ENCODE measurements at places on chromosomes 16 and 17.

- no peak for DNase-seq
Measured at GRCh38 chr16:24906199-24906808, 60.5 kb downstream of the SLC5A11 start.

DNA sequence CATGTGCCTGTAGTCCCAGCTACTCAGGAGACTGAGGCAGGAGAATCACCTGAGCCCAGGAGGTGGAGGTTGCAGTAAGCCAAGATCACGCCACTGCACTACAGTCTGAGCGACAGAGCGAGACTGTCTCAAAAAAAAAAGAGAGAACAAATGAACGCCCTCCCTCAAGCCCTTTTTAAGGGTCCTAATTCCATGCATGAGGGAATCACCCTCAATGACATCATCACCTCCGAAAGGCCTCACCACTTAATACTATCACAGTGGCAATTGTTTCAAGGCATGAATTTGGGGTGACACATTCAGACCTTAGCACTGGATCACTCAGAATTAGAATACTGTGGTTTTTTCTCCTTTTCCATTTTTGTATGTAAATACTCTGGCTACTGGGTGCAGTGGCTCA lies 57.8 kb downstream of the CHD9NB start:
- DNase-seq, result no peak

DNA sequence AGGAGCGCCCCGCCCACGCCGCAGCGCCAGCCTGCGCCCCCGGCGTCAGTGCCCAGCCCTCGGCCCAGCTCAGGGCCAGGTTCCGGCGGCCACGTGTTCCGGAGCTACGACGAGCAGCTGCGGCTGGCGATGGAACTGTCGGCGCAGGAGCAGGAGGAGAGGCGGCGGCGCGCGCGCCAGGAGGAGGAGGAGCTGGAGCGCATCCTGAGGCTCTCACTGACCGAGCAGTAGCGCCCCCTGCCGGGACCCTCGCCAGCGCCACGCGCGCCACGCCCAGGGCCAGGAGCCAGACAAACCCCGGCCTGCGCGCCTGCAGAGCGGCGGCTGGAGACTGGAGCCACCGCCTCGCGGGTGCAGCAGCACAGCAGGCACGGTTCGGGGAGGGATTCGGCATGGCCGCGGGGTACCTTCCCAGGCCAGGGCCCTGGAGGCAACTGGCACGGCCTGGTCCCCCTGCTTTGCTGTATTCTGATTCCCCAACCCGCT lies 9.3 kb downstream of the CORO6 start:
- DNase-seq, result peak; percentile 91

GRCh38 chr16:52456368-52456767 lies 90.6 kb downstream of the TOX3 start:
- DNase-seq, result no peak

- DNase-seq, result peak; percentile 80
Measured at GRCh38 chr16:48498769-48499631, 111.0 kb downstream of the N4BP1 start.

All from brain microvascular endothelial cell (primary cell).